ENCODE measurements at places on chromosomes 12 and 14.
A peak's percentile ranks its signal among the peaks of the same experiment; 100 is the strongest.

DNA sequence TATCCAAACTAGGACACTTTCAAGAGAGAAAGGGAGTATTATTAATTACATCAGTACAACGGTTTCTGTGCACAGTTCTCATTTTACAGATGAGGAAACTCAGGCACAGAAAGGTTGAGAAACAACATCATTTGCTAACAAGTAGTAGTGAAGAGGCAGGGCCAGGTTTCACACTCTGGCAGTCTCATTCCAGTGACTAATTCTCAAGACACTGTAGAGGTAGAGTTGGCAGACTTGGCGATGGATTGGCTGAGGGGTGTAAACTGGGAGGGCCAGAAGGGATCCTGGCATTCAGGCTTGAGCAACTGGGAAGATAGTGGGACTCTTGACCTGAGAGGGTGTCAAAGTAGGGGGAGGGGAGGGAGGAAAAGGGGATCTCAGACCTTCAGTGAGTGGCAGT is 73.8 kb upstream of the BDKRB2 start:
- DNase-seq = no peak

GRCh38 chr14:58824106-58824505 is 186.3 kb downstream of the DACT1 start:
- DNase-seq = no peak

- DNase-seq = no peak
Measured at GRCh38 chr14:65881642-65882041, 469.1 kb downstream of the FUT8 start.

- peak; percentile 55 for DNase-seq
Measured at GRCh38 chr12:2258025-2258424, 205.2 kb downstream of the CACNA1C start.

DNA sequence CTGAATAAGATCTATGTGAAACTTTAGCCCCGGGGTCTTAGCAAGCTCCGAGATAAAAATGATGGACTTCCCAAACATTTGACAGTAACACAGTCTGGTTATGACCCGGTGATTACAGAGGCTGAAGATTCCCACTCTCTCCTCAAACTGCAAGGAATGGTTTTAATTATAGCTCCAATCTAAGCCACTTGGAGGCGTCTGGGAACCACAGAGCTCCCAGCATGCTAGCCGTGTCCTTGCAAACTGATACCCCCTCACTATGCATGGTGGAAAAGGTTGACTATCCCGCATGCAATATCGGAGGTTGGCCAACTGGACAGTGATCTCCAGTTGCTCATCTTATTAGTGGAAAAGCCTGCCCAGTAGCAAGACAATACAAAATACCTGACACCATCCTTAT is 76.5 kb upstream of the GRIN2B start:
- DNase-seq = no peak

GRCh38 chr14:63045612-63046320 is 508 bp upstream of the KCNH5 start:
- no peak for DNase-seq

DNA sequence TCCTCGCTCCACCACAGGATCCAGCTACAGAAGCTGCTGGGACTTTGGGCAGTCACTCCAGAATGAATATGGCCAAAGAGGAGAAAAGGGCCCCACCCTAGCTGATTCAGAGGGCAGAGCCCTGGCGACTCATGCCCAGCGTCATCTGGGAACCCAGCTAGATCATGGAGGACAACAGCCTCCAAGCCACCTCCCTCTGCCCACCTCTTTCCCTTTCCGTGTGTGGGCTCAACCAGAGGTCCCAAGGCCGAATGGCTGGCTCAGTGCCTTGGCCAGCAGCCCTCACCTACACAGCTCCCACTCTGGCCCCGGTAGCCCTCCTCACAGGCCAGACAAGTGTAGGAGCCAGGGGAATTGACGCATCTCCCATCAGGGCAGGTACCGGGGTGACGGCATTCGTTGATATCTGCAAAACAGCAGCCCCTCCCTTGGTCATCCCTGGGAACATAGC is 17.4 kb downstream of the ISCA2 start:
- no peak for DNase-seq

DNA sequence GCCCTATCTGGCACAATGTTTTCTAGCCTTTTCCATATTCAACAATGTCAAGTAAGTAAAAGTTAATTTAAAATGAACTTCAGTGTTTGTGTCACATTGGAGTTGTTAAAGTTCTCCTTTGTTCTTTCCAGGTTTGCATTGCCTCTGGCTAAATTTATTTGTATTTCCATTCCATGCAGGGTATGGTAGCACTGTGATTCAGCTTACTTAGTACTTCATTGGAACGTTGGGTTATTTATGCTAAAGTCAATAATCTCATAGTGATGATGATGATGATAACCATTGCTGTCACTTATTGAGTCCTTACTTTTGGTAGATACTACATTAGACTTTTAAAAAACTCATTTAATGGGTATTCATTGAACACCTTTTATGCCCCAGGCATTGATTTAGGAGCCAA is 286.9 kb downstream of the RAD51B start:
- DNase-seq = no peak

DNA sequence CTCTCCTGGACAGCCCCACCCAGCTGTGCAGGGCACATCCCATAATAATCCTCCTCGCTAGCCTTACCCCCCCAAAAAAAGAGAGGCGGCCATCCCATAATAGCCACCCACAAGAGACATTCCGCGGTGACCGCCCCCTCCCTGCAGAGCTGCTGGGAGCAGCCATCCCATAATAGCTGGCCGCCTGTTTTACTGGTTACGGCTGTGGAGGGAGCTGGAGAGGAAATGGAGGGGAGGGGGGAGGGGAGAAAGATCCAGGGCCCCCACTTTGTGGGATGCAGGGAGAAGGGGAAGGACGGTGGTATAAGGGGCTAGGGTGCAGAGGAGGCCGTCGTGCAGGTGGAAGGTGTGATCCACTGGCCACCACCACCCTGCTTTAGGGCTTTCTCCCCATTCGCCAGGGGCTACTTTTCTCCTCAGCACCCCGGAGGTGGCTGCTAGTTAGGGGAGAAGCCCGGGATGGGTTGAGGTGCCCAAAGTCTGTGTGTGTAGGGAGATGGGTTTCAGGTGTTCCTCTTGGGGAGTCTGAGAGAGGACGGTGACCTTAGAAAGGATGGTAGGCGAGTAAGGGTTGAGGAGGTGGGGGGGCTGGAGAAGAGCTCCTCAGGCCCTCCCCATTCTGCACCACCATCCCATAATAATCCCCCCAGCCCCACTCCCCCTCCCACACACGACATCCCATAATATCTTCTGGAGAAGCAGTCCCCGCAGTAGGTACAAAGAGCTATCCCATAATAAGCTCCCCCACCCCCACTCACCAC is 6.0 kb upstream of the CHD4 start:
- peak; percentile 64 for DNase-seq

GRCh38 chr12:30519535-30519934 is 176.1 kb downstream of the IPO8 start:
- DNase-seq = no peak

GRCh38 chr12:122087431-122088178 is 9.0 kb downstream of the MLXIP start:
- no peak for DNase-seq

DNA sequence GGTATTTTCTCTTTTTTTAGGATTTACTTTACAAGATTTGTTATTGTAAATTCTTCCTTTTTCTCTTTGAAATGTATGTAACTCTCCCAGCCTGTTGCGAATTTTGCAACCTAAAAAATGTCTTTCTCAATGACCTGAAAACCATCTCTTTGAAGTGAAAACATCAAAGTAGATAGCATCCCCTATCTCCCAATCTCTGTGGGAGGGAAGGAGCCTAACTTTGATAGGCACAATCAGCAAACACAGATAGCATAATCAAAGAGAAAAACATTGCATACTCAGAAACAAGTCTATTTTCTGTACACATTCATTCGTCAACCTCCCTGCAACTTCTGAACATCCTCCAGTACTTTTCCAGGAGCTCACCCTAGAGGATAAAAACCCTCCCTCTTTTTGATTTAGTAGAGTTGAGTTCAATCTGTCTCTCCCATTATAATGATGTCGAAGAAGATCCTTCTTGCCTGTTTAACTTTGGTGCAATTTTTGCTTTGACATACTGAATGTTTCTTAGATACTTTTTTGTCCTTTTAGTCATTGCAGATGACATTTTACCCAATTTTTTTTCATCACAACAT is 849.2 kb upstream of the LRFN5 start:
- DNase-seq = no peak

DNA sequence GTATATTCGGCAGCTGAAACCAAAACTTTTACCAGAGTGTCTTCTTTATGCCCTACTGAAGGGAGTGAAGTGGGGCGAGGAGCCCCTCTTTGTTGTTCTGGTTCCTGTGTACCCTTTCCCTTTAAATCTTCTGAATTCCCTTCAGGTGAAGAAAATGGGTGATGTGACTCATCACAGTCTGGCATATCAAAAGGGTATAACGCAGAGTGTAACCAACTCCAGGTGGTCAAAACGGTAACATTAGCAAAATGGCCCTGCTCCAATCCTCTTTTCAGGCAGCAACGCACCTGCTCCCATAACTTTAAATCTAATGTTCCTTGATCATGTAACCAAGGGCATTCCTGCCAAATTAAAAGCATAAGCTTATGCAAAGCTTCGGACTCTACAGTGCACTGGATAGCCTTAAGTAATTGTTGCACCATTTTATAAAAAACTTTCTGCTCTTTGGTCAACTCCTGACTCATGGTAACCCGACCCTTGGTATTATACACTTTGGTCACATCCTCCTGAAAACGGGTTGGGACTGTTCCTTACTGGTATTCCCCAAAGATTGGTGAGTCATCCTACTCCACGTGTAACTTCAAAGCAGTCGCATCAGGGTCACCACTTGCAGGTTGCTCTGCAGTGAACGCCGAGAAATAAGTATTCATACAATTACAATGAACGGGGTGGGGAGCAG is 83.1 kb downstream of the KCNMB4 start:
- DNase-seq = no peak

- no peak for DNase-seq
Measured at GRCh38 chr12:51589557-51590176, 1.4 kb upstream of the SCN8A start.

DNA sequence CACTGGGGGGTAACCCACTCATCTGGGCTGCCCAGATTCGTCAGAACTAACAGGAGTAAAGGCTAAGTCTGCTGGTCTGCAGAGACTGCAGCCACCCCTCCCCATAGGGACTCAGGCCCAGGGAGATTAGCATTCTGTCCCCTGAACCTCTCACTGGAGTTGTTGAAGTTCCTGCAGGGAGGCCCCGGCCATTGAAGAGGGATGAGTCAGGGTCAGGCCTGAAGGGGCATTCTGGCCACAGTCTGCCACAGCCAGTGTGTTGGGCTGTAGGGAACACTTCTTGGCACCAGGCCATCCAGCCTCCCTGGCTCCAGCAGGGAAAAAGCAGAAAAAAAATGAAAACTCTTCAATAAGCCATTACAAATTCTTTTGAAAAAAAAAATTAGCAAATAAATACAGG is 35.3 kb downstream of the KLRK1 start:
- DNase-seq = no peak

DNA sequence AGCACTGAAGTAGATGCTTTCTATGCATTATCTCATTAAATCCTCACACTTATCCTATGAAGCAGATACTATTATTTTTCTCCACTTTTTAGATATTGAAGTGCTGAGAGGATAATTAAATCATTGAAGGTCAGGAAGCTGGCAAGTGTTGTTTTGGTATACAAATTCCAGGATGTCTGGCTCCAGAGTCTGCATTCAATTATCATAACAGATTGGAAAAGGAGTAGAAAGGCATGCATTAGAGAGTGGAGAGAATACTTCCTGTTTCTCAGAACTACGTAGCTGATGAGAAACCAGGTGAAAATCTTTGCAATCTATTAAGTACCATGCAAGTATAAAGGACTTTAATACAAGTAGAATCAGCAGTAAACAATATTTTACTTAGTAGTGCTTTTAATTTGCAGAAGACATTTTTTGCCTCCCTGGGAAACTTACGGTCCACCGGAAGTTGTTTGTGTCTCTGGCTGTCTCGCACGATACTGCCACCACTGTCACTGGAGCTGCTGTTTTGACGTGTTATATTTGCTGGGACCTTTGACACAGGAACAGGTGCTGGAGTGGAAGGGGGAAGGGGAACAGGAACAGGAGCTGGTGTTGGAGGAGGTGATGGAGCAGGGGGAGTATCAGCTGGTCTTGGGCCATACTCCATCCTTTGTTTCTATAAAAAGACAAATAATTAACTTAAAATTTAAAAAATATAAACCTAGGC is 158.0 kb downstream of the EPS8 start:
- DNase-seq = no peak

DNA sequence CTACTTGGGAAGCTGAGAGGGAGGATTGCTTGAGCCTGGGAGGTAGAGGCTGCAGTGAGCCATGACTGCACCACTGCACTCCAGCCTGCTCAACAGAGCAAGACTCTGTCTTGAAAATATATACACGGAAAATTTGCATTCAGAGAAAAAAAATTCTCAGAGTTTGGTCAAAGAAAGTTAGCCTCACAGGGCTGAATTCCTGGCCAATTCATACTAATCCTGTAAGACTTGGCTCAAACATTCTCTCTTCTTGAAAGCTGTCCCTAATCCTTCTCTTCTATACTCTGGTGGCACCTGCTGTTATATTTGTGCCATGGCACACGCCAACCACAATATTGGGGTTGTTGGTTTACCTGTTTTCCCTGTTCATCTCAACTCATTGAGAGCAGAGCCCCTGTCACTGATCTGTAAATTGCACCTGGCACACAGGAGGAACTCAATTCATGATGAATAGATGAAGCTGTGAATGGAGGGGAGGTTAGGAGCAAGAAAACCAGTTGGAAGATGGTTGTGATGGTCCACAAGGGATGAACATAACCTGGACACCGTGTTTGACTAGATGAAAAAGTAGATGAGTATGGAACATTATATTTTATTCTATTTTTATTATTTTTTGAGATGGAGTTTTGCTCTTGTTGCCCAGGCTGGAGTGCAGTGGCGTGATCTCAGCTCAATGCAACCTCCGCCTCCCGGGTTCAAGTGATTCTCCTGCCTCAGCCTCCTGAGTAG is 36.8 kb upstream of the SPTSSA start:
- DNase-seq = peak; percentile 44

- no peak for DNase-seq
Measured at GRCh38 chr14:51019089-51019488, 74.8 kb upstream of the PYGL start.

DNA sequence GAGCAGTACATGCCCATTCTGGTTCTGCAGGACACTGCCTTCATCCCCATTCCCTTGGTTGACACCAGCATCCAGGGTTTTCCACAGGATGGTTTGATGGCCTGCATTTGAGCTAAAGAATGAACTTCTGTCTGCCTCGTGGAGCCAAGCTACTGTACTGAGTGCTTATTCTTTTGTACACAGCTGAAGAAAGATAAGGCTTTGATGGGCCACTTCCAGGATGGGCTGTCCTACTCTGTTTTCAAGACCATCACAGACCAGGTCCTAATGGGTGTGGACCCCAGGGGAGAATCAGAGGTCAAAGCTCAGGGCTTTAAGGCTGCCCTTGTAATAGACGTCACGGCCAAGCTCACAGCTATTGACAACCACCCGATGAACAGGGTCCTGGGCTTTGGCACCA is 23.7 kb downstream of the BCL2L14 start:
- no peak for DNase-seq

GRCh38 chr14:100703386-100704220 is 23.1 kb upstream of the DLK1 start:
- DNase-seq = no peak

- DNase-seq = no peak
Measured at GRCh38 chr14:44505588-44505987, 1.5 kb downstream of the FSCB start.

- no peak for DNase-seq
Measured at GRCh38 chr14:98937021-98937420, 335.0 kb downstream of the BCL11B start.
